ENCODE measurements at places on chromosomes 13 and 19. TPM values are rescaled to one million over a fixed set of nuclear protein-coding genes. Genes with fewer than 3 reads are reported as not detected.

- no peak overlapping the region for H3K4me3 ChIP-seq
- H3K27me3 ChIP-seq: peaks cover 30% of the 10 kb centered on the region
- H3K36me3 ChIP-seq: no peaks in the 10 kb centered on the region
- no peak overlapping the region for H3K27ac ChIP-seq
Measured at GRCh38 chr13:112923962-112924361, 45.1 kb upstream of the MCF2L start.

Gene DCLK1
- not detected for total RNA-seq

DNA sequence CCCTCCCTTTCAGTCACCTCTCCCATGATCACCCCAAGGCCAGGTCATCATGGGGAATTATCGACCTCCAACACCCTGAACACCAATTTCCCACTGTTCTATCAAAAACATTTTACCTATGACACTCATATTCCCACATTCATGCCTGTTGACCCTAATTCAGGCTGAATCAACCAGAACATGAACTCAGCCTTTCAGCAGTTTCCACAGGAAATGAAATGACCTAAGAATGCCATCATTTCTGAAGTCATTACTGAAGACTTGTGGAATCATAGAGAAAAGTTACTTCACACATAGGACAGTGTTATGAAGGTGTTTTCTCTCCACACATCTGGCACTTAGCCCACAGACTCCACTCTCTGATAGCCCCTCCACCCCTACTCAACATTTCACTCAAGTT, 29.9 kb upstream of the FAM124A start:
- no peak overlapping the region for H3K27ac ChIP-seq
- no peaks in the 10 kb centered on the region for H3K36me3 ChIP-seq
- no peaks in the 10 kb centered on the region for H3K4me1 ChIP-seq
- peaks cover 15% of the 10 kb centered on the region for H3K27me3 ChIP-seq
- no peak overlapping the region for H3K4me3 ChIP-seq
- DNase-seq: no peak

Gene SIGLEC7
- not detected for total RNA-seq

GRCh38 chr13:74040200-74040599, 94.0 kb downstream of the KLF12 start:
- peaks cover 9% of the 10 kb centered on the region for H3K36me3 ChIP-seq
- DNase-seq: no peak
- peaks cover 87% of the 10 kb centered on the region for H3K4me1 ChIP-seq
- H3K27me3 ChIP-seq: no peaks in the 10 kb centered on the region
- peak overlapping the region; percentile 64 for H3K27ac ChIP-seq
- H3K4me3 ChIP-seq: no peak overlapping the region

GRCh38 chr13:77745784-77746183, 48.3 kb downstream of the SLAIN1 start:
- no peak overlapping the region for H3K4me3 ChIP-seq
- H3K4me1 ChIP-seq: peaks cover 15% of the 10 kb centered on the region
- DNase-seq: no peak
- H3K27ac ChIP-seq: no peak overlapping the region
- peaks cover 8% of the 10 kb centered on the region for H3K36me3 ChIP-seq

DNA sequence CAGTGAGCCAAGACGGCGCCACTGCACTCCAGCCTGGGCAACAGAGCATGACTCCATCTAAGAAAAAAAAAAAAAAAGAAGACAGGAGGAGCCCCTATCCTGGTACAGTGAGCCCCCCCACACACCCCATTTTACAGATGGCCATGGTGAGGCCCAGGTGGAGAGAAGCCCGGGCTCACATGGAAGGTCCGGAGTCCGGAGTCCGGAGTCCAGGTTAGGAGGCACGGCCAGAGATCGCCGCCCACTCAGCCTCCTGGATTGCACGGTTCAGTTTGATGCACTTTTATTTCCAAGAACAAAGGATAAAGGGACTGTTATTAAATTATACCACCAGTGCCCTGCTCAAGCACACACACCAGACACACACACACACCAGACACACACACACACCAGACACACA, 11.3 kb upstream of the BTBD2 start:
- DNase-seq: no peak
- no peak overlapping the region for H3K27ac ChIP-seq
- H3K4me3 ChIP-seq: no peak overlapping the region
- no peaks in the 10 kb centered on the region for H3K27me3 ChIP-seq
- H3K36me3 ChIP-seq: no peaks in the 10 kb centered on the region

DNA sequence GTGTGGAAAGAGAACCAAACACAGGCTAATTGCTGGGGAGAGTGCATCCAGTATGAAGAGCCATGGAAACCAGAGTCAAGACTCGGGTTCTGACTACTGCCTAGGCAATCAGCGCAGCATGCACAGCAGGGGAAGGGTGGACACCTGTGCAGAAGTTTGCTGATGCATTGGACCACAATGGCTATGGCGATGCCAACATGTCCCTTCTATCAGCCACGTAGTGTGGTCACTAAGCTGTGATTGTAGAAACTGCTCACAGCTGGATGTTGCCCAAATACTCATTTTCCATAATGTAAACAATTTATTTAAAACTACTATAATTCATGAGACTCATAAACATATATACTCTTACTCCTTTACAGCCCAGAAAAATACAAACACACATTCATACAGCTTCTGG, 1718.2 kb downstream of the EFNB2 start:
- H3K4me1 ChIP-seq: no peaks in the 10 kb centered on the region
- H3K27ac ChIP-seq: no peak overlapping the region
- H3K36me3 ChIP-seq: no peaks in the 10 kb centered on the region
- no peak overlapping the region for H3K4me3 ChIP-seq
- DNase-seq: no peak
- no peaks in the 10 kb centered on the region for H3K27me3 ChIP-seq

- H3K4me3 ChIP-seq: peak overlapping the region; percentile 96
- DNase-seq: peak; percentile 55
- peaks cover 21% of the 10 kb centered on the region for H3K4me1 ChIP-seq
- H3K27me3 ChIP-seq: no peaks in the 10 kb centered on the region
- peak overlapping the region; percentile 100 for H3K27ac ChIP-seq
Measured at GRCh38 chr19:53868091-53868891, 608 bp downstream of the MYADM start.

Gene CYP4F8
- not detected for total RNA-seq

GRCh38 chr13:97433727-97434396, at the start of gene RAP2A:
RAP2A (plus strand) TSS chr13:97434169; CDS start chr13:97434471, 302 bp downstream.
- peaks cover 11% of the 10 kb centered on the region for H3K27me3 ChIP-seq
- peak; percentile 93 for DNase-seq
- H3K27ac ChIP-seq: peak within 1 kb of the TSS; percentile 99
- peaks cover 14% of the 10 kb centered on the region for H3K4me1 ChIP-seq
- no peaks in the 10 kb centered on the region for H3K36me3 ChIP-seq
- H3K4me3 ChIP-seq: peak within 1 kb of the TSS; percentile 95
